Skin of body (tissue), 3 donors: ENCODE measurements at places on chromosomes 6 and 20. TPM values are rescaled to one million over a fixed set of nuclear protein-coding genes. Genes with fewer than 3 reads are reported as not detected.

DNA sequence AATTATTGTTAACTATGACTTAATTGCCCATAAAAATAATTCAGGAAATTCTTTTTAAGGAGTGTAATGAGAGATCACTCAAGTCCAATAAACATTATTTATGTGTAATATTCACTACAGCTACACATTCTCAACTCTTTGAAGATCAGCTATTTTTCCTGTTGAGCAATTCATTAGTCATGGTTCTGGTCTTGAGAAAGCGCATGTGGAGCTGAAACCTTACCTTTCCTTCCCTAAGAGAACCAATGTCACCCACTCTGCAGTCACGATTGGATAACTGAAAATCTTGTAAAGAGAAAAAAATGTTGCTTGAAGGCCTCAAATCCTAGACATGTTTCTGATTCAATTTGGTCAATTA lies 736.9 kb upstream of the MARCKS start:
- peak; percentile 6 for DNase-seq

GRCh38 chr6:117399924-117400323 lies 25.8 kb downstream of the ROS1 start:
- DNase-seq = no peak

- no peak for DNase-seq
Measured at GRCh38 chr6:153028963-153029362, 26.5 kb upstream of the MTRF1L start.

GRCh38 chr6:150705392-150705791 lies 105.7 kb downstream of the PLEKHG1 start:
- DNase-seq = no peak

DNA sequence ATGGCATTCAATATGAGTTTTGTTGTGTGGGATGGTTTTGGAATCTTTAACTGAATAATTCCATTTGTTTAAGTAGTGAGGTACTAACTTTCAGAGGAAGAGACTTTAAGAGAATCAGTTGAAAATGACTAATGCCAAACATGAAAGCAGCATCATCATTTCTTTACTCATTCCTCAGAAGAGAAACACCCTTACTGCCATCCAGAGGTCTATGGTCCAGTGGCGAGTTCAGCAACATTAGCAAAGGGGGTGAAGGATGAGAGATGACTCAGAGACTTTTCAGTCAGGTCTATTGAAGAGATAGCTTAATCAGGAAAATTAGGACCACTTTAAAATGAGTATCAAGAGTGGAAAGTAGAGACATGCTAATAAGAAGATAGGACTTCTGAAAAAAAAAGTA lies 118.8 kb downstream of the COL19A1 start:
- no peak for DNase-seq

GRCh38 chr6:64429926-64430325 lies 794.3 kb downstream of the PHF3 start:
- peak; percentile 10 for DNase-seq

- DNase-seq = peak; percentile 80
Measured at GRCh38 chr6:26197933-26198721, 110.9 kb downstream of the HFE start.

- DNase-seq = no peak
Measured at GRCh38 chr6:114032721-114033120, 61.8 kb upstream of the HDAC2 start.

GRCh38 chr20:55776176-55776575 lies 229.1 kb downstream of the CBLN4 start:
- no peak for DNase-seq

- DNase-seq = no peak
Measured at GRCh38 chr6:34189806-34190503, 44.1 kb upstream of the GRM4 start.

- DNase-seq = no peak
Measured at GRCh38 chr20:62638055-62638570, 4.2 kb upstream of the SLCO4A1 start.

GRCh38 chr20:11195899-11196558 lies 522.2 kb upstream of the JAG1 start:
- DNase-seq = no peak

SNRPB2 gene
- 40.4 TPM for total RNA-seq

RNF182 gene
- total RNA-seq = 1.1 TPM

DEFB118 gene
- not detected for total RNA-seq

ZNF292 gene
- total RNA-seq = 71.3 TPM
